LHCN-M2 (cell line): ENCODE measurements at places on chromosomes 3 and 15. TPM values are rescaled to one million over a fixed set of nuclear protein-coding genes. Genes with fewer than 3 reads are reported as not detected.

- DNase-seq = no peak
Observed at GRCh38 chr3:168859143-168859542, 763.4 kb upstream of the GOLIM4 start.

- DNase-seq = no peak
Observed at GRCh38 chr3:138827222-138827621, 7.5 kb downstream of the PIK3CB start.

GRCh38 chr15:48643776-48644466 lies 1.6 kb downstream of the FBN1 start:
- DNase-seq = no peak

DNA sequence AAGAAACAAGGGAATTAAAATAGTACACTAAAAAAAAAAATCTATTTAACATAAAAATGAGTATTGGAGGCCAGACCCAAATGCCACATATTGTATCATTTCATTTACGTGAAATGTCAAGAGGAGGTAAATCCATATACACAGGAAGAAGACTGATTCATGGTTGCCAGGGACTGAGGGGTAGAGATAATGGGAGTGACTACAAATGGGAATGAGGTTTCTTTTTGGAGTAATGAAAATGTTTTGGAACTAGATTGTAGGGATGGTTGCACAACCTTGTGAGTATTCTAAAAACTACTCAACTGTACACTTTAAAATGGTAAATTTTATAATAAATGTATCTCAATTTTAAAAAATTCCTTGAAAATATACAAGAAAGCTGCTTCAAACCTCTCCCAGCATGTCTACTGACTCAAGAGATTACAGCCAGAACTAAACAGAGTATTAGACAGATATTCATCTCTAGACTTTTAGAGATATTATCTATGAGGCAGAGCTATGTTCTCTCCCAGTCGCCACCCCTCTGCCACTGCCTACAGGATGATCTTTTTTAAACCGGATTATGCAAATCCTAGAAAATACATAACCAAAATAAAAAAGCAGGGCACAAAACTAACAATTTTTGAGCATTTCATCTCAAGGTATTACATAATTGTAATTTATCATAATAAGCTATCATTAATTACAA lies 6.2 kb downstream of the HLTF start:
- DNase-seq = peak; percentile 20

DNA sequence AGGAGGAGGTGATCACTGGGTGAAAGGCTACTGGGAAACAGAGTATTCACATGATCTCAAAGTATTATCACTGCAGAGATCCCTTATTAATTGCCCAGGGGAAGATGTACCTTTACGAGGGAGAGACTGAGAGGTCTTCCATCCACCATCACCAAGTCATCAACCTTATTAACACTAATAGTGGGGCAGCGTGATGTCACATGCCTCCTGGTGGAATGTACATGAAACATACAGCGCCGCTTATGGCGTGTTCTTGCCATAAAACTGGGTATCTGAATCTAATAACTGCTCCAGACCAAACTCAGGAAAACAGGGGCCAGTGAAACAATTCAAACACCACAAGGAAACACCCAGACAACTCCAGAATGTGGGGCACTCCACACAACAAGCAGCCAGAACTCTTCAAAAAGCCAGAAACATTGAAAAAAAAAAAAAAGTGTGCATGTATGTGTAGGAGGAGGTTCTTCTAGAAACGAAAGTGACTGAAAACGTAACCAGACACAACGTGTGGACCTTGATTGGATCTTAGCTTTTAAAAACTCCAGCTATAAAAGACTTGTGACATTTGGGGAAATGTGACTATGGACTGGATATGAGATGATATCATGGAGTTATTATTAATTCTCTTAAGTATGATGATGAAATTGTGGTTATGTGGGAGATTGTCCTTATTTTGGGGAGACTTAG lies 4.6 kb downstream of the STIMATE start:
- DNase-seq = peak; percentile 31

DNA sequence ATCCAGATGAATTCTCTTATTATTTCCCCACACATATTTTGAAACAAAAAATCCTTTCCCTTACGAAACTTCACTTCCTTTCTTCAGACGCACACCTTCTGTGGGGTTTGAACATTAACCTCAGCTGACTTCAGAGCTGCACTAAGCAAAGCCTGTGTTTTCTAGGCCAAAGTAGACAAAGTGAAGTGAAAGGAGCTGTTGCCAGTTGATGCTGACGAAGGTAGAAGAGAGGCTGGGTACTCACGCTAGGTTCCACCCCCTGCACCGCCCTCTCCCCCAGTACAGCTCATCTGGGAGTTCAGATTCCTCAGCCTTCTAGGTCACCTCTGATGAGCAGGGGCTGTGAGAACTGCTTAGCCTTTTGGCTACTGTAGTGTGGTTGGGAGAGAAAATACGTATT lies 24.1 kb downstream of the DUT start:
- DNase-seq = peak; percentile 12

GRCh38 chr15:53522991-53523390 lies 236.5 kb downstream of the WDR72 start:
- DNase-seq = no peak

- peak; percentile 68 for DNase-seq
Observed at GRCh38 chr3:152176241-152176640, 92.5 kb upstream of the MBNL1 start.

- DNase-seq = peak; percentile 22
Observed at GRCh38 chr3:185586686-185587039, 568 bp downstream of the SENP2 start.

- no peak for DNase-seq
Observed at GRCh38 chr3:31701286-31701685, 168.6 kb downstream of the STT3B start.

DNA sequence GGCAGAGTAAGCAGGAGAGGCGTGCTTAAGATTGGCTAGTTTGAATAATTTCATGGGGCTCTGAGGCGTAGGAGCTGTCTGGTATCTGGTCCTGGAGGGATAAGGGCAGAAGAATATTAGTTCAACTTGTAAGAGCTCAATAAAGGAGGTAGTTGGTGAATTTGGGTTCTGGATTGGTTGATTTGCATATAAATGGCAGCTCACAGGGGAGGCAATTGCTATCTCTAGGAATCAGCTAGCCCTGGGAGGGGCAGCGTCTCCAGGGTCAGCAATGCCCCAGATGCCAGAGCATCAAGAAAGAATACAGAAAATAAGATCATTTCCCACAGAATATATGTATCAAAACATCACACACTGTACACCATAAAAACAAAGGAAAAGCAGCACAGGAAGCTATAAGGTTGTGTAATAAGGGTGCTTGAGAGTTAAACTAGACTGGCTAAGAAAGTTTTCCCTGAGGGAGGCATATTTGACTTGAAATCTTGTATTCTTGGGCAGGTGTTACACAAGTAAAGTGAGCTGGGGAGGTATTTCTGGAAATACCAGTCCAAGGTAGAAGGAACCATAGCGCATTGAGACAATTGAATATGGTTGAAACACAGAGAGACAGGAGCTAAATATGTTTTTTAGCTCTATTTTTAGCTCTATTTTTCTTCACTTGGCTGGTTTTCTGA lies 6.1 kb downstream of the MOBP start:
- no peak for DNase-seq

GRCh38 chr3:189962466-189962865 lies 158.2 kb downstream of the P3H2 start:
- DNase-seq = no peak

LRRC31 gene
- total RNA-seq = not detected in 2 replicates

TMEM87A gene
- 40.1 and 52.0 TPM in 2 replicates for total RNA-seq

ATXN7 gene
- total RNA-seq = 7.8 and 10.4 TPM in 2 replicates

ITPKA gene
- 12.5 and 14.2 TPM in 2 replicates for total RNA-seq
